ENCODE measurements at places on chromosomes 5 and 9.

GRCh38 chr5:80985600-80986228, 25.6 kb downstream of the RASGRF2 start:
- DNase-seq = no peak

DNA sequence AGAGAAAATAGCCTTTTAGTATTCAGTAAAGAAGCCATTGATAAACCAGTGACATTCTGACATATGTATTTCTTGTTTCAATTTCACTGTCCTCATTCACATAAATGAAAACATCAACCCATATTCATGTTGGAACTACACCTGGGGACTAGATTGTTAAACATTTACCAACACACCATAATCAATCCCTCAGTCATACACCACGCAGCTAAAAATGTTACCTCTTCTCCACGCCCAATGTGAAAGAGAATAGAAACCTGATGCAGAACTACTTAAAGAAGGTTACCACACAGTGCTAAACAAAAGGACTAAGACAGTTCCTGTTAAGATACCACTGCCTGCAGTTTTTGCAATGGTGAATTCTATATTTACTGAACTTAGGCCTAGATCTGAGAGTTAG, 518.9 kb downstream of the PRELID2 start:
- DNase-seq = no peak

GRCh38 chr5:137937994-137938750, 48.9 kb downstream of the PKD2L2 start:
- no peak for DNase-seq

DNA sequence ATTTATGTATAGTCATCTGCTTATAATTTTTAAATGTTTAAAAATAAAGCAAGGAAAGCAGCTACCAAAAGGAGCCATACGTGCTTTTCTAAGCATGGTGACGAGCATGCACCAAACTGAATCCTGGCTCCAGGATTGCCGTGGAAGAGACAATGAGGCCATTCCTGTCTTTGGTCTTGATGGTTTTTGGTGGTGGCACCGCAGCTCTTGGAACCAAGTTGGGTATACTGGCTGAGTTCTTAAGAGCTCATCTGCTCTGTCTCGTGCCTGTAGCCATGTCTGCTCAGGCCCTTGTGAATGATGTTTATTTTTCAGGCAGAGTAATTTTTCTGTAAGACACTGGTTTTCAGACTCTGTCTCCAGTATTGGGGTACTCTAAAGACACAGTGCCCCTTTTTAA, 246.1 kb downstream of the FANCC start:
- DNase-seq = no peak

GRCh38 chr9:117919538-117919937, 215.3 kb downstream of the TLR4 start:
- no peak for DNase-seq

- no peak for DNase-seq
These were observed 136.1 kb upstream of the ANKH start for GRCh38 chr5:15007646-15008045.

GRCh38 chr5:2014058-2014610, 131.4 kb upstream of the IRX4 start:
- no peak for DNase-seq

DNA sequence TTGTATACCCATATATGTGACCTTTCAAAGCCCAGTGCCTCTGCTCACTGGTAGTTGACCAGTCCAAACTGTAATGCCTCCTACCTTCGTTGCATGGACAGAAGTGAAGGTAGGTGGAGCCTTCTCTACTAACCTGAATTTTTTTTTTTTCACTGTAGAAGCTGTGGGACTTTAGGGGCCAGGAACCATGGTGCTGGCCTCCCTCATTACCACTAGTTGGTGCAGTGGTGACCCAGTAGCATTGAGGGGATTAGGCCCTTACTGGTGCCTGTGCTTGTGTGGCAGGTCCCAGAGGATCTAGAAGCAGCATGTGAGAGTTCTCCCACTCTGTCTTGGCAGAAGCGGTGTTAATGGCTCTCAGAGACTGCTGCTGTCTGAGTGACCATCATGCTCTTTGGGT, 2.3 kb downstream of the RALGPS1 start:
- no peak for DNase-seq

GRCh38 chr9:120710110-120710981, 3.9 kb downstream of the MEGF9 start:
- DNase-seq = peak; percentile 61

GRCh38 chr5:159695741-159696294, 220.5 kb upstream of the ADRA1B start:
- no peak for DNase-seq

- DNase-seq = no peak
These were observed 69.3 kb downstream of the OLFM1 start for GRCh38 chr9:135156525-135157510.

GRCh38 chr5:149294872-149295829, 23.5 kb downstream of the AFAP1L1 start:
- no peak for DNase-seq

DNA sequence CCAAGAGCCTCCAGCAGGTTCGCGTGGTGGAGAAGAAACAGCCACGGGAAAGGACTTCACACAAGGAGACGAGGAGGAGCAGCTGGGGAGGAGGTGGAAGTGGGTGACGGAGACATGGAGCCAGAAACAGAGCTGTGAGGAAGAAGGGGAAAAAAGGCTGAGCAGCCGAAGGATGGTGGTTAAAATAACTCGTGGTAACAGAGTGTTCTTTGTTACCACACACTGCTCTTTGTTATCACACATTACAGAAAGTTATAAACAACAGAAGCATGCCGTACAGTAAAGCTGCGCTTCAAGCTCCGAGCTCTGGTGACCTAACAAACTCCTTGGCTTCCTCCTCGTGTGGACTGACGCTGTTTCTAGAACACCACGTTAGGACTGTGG, 215.4 kb downstream of the GLIS3 start:
- no peak for DNase-seq

DNA sequence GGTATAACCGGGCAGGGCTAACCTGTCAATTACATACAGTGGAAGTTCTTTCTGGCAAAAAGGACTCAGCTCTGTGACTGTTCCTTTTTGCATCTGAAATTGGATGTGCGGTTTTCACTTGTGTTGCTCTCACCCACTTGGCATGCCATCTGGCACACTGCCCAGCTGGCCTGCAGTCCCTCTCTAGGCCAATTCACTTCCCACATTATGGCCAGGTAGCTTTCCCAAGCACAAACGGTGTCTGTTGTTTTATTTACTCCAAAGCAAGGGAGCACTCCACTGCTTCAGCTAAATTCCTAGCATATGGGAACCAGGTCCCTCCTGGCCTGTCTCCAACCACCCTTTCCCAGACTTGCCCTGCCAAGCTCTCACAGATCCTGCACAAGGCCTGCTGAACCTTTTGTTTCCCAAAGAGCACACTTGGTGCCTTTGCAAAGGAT, 132.5 kb downstream of the SEMA6A start:
- peak; percentile 50 for DNase-seq

DNA sequence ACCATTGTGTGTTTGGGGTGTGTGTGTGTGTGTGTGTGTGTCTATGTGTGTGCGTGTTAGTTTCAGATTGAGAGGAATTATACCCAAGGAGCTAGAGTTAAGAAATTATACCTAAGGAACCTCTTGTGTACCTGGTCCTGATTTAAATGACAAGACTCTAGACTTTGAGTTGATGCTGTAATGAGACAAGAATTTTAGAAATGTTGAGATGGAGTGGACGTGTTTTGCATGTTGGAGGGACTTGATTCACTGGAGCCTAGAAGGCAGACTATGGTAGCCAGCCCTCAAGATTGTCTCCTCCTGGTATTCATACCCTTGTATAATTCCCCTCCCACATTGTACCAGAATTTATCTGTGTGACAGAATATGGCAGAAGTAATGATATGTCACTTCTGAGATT, 52.4 kb upstream of the HSPB3 start:
- DNase-seq = no peak

- DNase-seq = no peak
These were observed 429.4 kb downstream of the PIK3R1 start for GRCh38 chr5:68644971-68645370.

GRCh38 chr5:81819556-81820317, 68.8 kb upstream of the SSBP2 start:
- DNase-seq = peak; percentile 28

- DNase-seq = no peak
These were observed 1.6 kb downstream of the NINJ1 start for GRCh38 chr9:93132287-93132927.

DNA sequence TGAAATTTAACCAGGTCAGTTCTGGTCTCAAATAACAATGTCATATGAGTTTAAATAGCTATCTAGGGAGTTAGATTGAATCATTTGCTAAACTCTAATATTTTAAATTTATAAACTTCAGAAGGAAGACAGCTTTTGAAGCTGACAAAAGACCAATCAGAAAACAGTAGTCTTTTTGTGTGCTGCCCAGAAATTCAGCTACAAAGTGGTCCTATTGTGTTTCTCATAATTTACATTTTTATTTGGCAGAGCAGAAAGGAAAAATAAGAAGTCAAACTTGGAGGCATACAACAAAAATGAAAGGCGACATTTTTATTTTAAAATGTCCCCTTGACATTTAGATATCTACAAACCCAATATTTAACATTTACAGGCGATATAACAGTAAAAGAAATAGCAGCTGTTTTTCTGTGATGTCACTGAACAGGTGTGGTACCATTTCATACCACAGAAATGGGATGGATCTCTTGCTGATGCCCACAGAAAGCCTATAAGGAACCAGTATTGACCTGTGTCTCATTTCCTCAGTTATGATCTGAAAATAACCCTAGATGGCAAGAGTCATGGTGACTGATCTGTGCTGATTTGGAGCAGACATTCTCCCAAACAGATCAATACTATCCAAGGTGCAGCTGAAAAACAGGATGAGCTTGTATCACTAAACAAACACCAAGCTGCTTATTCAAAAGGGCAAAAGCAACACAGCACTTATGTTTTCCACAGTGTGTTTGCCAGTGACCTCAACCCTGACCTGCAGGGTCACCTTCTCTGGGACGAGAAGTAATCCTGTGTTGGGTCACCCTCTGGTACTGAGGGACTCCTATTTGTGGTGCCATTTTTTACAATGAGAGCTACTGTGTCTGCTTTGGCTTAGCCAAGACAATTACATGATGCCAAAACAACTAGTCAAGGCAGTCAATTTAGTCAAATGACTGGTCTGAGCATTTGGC, 3.6 kb upstream of the FST start:
- DNase-seq = peak; percentile 48

DNA sequence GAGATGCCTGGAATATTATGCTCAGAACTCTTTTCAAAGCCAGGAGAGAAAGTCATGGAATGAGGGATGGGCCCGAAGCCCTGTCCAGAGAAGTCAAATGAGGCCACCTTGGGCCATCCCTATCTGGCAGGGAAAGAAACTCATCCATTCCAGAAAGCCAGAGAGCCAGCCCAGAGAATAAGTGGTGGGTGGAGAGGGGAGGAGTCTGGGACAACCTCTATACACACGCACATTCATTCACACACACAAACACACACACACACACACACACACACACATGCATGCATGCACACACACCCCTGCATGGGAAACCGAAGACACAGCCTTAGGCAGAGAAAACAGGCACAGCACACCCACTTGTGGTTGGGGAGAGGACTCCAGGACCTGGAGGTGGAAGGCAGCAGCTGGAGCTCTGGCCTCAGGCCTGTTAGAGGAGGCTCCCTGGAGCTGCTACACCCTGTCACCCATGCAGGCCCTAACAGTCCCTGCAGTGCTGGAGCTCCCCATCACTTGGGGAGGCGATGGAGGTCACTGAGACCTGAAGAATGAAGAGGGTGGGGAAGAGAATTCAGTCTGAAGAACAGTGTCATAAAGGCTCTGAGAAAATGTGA, 38.0 kb downstream of the TGFBI start:
- DNase-seq = no peak

GRCh38 chr5:179275381-179275878, 69.8 kb downstream of the ADAMTS2 start:
- DNase-seq = no peak

Data from NCI-H510A treated with DMSO at 0.1 percent for 48 hours (cell line).